Memory B cell (primary cell): ENCODE measurements at places on chromosomes 7 and 10.

GRCh38 chr7:20713792-20714191, 72.9 kb downstream of the SP8 start:
- H3K36me3 ChIP-seq, result no peaks in the 10 kb centered on the region
- no peaks in the 10 kb centered on the region for H3K27me3 ChIP-seq
- H3K27ac ChIP-seq, result no peak overlapping the region
- no peak overlapping the region for H3K4me3 ChIP-seq
- no peak for DNase-seq

DNA sequence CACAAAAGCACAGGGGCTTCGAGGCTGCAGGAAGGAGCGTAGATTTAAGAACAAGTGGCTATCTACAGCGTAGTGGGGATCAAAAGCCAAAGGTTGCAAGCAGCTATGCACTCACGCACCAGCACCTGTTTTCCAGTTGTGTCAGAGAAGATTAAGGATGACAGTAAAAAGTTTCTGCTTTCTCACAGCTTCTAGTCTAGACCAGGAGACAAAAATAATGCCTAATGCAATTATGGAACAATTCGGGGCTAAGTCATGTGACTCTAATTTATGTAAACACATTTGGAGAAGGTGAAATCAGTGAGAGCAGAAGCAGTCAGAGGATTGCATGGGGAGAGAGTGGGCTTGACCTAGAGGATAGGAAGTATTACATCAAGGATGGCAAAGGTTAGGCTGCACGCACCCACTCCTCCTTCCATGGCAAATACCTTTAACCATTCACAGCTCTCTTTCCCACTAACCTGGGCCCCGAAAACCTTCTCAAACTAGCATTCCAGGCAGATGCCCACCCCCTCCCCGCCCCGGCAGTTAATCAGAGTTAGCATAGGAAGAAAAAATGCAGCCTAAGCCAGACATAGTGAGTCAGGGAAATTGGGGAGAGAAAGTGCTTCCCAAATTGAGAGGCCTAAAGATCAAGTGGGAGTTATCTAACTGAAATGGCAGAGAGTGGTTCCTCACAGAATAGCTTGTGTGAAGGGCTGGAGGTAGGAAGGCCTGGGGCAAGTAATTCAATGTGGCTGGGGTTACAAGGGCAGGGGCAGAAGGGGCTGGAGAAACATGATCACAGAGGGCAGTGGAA, 48.2 kb upstream of the GPAM start:
- H3K27ac ChIP-seq, result peak overlapping the region; percentile 49
- H3K27me3 ChIP-seq, result no peaks in the 10 kb centered on the region
- H3K4me1 ChIP-seq, result peaks cover 28% of the 10 kb centered on the region
- DNase-seq, result no peak

- no peak for DNase-seq
- no peaks in the 10 kb centered on the region for H3K36me3 ChIP-seq
- no peak overlapping the region for H3K27ac ChIP-seq
- no peaks in the 10 kb centered on the region for H3K27me3 ChIP-seq
- no peak overlapping the region for H3K4me3 ChIP-seq
Observed at GRCh38 chr7:69518705-69519077, 79.6 kb upstream of the AUTS2 start.

DNA sequence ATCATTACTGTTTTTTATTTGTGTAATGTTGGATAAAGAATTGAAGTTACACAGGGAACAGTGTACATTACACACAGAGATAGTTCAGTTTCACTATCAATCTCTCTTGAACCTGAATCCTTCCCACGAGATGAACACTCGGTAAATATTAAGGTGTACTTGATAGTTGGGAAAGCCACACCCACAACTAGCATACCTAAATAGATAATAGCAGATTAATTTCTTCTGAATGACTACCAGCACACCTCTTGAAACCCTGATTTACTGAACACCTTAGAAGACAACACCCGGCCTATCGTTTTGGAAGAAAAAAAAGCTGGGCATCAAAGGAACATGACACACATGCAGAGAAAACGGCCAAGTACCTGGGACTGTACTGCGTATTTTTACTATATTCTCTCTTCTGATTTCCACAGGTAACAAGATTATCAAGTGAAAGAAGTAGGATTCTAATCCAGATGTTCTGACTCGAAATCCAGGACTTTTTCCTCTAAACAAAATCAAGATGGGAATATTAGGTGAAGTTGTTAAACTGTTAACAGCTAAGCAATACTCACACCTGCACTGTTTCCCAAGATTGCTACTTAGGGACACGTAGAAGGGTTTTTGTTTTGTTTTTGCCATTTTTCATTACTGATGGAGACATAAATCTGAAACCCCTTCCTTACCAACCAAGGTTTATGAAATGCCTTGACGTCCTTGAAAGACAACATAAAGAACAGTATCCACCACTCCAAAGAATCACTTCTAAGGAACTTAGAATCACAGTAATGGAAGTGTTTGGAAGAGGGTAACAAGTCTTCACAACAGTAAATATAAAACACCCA, 1.0 kb downstream of the CCDC186 start:
- peak overlapping the region; percentile 97 for H3K4me3 ChIP-seq
- H3K4me1 ChIP-seq, result peaks cover 17% of the 10 kb centered on the region
- H3K27me3 ChIP-seq, result no peaks in the 10 kb centered on the region
- H3K27ac ChIP-seq, result peak overlapping the region; percentile 99
- no peak for DNase-seq

GRCh38 chr7:40402661-40403060, 267.9 kb downstream of the SUGCT start:
- DNase-seq, result no peak
- no peak overlapping the region for H3K4me3 ChIP-seq
- no peaks in the 10 kb centered on the region for H3K36me3 ChIP-seq

DNA sequence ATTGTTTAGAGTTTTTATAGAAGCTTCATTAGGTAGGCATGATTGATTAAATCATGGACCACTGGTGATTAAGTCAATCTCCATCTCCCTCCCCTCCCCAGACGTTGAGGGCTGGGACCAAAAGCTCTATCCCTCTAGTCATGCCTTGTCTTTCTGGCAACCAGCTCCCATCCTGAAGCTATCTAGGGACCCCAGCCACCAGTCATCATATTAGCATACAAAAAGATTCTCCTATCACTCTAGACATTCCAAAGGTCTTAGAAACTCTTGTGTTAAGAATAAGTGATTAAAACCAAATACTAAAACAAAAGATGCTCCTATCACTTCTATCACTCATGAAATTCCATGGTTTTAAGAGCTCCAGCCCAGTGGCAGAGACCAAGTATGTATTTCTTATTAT, 178.2 kb downstream of the RAPGEF5 start:
- peaks cover 9% of the 10 kb centered on the region for H3K4me1 ChIP-seq
- H3K4me3 ChIP-seq, result no peak overlapping the region
- peaks cover 7% of the 10 kb centered on the region for H3K27me3 ChIP-seq
- H3K27ac ChIP-seq, result no peak overlapping the region
